DMS79 treated with DMSO at 0.1 percent for 48 hours (cell line): ENCODE measurements at places on chromosomes 16 and 17.

DNA sequence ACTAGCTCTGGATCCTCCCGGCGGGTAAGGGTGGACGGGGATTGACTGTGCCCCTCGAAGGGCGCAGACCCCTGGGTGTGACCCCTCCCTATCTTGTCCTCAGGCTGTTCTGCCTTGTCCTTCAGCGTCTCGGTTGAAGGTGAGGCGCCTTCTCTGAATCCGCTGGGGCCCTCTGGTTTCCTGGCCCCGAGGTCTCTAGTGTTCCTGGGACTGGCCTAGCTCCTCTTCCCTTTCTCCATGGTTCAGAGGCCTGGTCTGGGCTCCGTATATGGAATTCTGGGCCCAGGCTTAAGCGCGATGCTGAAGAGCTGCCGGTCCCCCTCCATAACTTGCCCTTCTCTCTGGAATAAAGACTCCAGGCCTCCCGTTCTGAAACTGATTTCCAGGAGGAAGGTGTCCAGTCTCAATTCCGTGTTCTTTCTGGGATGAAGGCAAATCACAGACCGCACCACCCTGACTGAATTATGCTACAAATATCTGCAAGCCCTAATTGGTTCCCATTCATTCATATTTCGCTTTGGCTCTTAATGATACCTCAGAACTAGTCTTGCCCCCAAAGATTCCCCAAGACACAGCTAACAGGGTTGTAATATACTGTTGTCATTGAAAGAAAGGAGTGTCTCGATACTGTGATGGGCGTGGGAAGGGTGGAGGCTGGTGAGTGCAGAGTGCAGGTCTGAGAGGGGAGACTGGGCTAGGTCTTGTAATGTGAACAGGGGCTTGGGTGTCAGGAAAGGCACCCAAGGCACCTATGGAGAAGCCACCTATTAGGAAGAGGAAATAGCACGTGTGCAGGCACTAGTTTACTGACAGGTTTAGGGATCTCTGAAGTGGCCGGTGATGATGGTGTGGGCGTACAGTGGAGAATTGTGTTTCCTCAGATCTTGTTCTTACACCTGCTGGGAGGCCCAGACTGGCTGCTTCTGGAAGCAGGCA, 851 bp downstream of the EDC4 start:
- no peak for DNase-seq

GRCh38 chr17:8894202-8894671, 26.8 kb upstream of the PIK3R6 start:
- DNase-seq: no peak

- peak; percentile 32 for DNase-seq
Measured at GRCh38 chr17:50956750-50957523, 90.8 kb upstream of the TOB1 start.

GRCh38 chr16:20956319-20956718, 55.7 kb downstream of the LYRM1 start:
- no peak for DNase-seq

- no peak for DNase-seq
Measured at GRCh38 chr16:734208-734980, 6.4 kb downstream of the CIAO3 start.

DNA sequence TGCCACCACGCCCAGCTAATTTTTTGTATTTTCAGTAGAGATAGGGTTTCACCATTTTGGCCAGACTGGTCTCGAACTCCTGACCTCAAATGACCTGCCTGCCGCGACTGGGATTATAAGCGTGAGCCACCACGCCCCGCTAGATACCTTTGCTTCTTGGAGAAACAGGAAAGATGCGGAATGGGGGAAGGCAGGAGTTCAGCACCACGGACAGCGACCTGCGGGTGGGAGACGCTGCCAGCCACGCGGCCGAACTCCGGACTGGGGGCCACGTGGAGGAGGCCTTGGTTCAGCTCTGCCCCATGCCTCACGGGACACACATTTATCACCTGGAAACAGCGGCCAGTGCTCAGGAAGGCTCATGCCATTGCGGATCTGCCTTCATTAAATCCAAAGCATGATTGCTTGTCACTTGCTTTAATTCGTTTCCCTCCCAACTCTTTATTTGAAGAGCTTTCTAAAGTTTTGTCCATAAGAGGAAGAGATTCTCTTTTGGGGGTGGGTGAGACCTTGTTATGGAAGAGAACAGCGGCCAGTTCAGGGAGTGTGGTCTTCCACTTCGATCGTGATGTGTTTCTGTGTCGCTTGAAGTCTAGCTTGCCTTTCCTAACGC, 219.9 kb downstream of the ENGASE start:
- no peak for DNase-seq

GRCh38 chr17:7308625-7309433, 1.4 kb downstream of the EIF5A start:
- peak; percentile 39 for DNase-seq

DNA sequence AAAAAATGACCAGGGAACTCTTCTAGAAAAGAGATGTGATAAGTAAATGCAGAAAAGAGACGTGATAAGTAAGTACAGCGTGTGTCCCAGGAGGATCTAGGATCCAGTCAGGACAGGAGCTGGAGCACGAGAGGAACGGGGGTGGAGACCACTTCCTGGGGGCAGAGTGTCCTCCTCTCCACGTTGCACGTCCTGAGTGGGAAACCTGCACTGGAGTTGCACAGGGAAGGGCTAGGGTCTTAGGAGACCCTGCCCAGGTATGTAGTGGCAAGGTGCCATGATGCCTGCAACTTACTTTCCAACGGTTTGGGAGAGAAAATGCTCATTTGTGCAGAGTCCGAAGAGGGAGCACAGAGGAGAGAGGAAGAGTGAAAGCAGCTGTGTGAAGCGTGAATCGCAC, 55.8 kb downstream of the RNF213 start:
- DNase-seq: no peak

- peak; percentile 67 for DNase-seq
Measured at GRCh38 chr17:57605675-57606105, 139.4 kb downstream of the CCDC182 start.

DNA sequence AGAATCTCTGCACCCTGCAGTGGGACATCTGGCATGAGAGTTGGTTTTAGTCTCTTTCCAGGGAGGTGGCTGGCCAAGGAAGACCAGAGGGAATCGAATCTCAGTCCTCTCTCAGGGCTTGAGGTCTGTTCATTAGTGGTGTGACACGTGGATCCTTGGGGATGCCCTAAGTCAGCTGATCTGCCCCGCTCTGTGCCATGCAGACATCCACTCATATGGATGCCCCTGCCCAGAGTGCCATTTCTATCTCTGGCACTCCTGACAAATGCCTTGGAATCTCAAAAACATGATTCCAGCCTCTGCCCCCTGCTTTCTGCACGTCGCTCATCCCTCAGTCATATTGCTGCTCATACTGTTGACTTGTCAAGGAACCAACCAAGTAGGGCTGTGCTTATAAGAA, 38.8 kb downstream of the WSCD1 start:
- DNase-seq: no peak

DNA sequence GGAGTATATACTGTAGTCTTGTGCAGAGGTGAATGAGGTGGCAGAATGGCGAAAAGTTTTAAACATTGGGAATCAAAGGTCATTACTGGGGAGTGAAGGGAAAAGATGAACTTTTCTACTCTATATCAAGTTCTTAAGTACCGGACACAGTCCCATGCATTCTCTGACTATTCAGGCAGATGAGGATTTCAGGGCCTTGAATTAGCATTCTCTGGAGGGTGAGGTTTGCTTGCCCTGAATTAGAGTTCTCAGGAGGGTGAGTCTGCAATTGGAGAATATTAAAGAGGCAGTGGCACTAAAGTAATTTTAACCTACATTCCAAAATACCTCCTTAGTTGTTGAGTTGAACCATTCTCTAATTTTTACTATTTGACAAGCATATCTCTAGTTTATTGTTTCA, 9.1 kb downstream of the PSMD11 start:
- no peak for DNase-seq

DNA sequence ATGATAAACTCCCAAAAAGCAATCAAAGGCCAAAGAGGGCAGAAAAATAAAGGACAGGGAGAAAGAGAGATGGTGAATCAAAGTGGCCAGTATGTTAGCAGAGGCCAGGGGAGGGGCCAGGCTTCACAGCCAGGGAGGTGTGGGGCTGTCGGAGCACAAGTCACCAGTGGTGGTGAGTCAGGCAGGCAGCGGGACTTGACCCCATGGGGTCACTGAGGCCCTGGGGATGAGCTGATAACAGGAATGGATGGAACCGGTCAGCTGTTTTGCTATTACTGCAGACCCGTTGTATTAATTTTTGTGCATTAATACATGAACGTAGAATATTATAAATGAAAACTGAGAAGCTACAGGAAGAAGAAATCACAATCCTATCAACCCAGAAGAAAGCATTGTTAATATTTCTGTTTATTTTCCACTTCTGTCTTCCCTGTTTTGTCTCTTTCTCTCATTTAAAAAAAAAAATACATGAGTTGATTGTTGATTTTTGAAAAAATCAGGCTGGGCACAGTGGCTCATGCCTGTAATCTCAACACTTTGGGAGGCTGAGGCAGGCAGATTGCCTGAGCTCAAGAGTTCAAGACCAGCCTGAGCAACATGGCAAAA, 106.9 kb downstream of the SOCS1 start:
- DNase-seq: no peak

DNA sequence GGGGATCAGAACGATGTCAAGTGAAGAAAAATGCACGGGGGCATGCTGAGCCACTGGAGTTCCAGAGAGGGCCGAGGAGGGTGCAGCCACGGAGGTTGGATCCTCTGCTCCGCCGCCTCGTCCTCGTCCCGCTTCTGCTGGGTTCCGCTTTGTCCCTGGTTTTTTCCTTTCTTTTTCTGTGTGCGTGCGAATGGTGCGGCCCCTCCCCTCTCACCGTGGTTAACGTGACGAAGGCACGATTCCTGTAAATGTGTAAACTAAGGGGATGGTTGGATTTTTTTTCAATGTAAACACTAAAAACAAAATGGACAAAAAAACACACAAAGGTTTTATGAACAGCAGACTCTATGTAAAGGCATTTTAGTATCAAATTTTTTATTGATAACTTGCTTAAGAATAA, 46.7 kb downstream of the ACTG1 start:
- no peak for DNase-seq
